Right atrium auricular region (tissue), 2 donors: ENCODE measurements at places on chromosomes 4 and X. TPM values are rescaled to one million over a fixed set of nuclear protein-coding genes. Genes with fewer than 3 reads are reported as not detected.

DNA sequence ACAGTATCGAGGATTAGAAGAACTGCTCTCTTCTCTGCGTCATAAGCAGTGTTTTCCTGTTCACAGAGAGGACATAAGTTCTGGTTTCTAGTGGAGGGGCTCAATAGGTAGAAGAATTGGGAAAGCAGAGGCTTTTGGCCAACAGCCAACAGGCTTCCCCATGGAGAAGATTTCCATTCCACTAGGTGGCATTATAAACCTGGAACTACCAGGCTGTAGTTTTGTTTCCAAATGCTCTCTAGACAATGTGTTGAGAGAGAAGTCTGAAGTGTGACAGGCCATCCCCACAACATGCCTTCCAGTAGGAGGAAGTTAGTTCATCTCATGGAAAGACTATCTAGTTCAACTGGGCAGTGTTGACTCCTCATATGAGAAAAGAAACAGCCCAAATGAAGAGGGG is 63.8 kb upstream of the ANXA10 start:
- no peak for DNase-seq

- no peak for DNase-seq
These were observed 7.7 kb downstream of the OCIAD2 start for GRCh38 chr4:48898733-48899431.

DNA sequence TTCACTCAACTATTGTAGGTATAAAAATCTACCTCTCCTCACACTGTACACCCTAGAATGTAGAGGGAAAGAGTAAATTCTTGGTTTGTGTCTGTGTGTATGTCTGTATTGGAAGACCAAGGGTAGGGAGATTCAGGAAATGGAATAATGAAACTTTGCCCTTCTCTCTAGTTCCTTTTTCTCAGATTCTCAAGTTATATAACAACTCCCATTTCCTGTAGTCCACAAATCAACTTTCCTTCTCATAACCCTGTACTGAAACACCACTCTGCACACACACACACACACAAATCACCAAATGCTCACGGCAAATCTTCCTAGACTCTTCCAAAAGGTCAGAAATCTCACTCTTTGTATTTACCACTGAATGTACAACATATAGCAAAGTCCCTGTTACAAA is 824.5 kb upstream of the DIAPH2 start:
- DNase-seq: no peak

DNA sequence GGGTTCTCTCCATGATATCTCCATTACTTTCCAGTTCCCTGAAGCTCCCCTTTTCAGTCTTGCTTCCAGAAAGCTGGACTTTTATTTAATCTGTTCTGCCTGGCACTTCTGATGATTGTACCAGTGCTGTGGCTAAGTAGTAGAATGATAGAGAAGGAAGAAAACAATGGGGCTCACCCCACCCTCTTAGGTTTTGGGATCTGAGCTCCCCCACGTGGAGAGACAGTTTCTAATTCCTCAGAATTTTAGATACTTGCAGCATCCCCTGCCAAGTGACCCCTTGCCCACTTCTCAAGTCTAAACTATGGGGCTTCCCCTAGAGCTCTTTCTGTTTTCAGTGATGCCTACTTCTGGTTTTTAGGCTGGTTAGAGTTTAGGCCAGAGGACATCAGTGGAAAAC is 73.9 kb downstream of the GC start:
- no peak for DNase-seq

- DNase-seq: no peak
These were observed 6.8 kb upstream of the ACSL4 start for GRCh38 chrX:109739625-109740432.

DNA sequence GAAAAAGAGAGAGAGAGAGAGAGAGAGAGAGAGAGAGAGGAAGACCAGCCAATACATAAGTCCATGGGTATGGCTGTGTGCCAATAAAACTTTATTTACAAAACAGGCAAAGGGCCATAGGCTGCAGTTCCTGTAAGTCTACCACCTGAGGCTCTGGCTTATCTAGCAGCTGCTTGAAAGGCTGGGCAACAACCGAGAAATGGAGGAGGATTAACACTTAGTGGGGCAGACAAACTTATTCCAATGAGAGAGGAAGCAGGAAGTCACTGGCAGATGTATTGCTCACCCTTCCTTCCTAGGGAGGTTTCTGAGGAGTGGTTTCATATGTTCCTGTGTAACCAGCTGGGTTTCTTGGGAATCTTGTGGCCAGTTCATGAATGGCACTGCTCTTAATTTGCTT is 4.7 kb upstream of the GPR143 start:
- no peak for DNase-seq

GRCh38 chr4:7759216-7759615 is 180.4 kb downstream of the AFAP1 start:
- no peak for DNase-seq

DNA sequence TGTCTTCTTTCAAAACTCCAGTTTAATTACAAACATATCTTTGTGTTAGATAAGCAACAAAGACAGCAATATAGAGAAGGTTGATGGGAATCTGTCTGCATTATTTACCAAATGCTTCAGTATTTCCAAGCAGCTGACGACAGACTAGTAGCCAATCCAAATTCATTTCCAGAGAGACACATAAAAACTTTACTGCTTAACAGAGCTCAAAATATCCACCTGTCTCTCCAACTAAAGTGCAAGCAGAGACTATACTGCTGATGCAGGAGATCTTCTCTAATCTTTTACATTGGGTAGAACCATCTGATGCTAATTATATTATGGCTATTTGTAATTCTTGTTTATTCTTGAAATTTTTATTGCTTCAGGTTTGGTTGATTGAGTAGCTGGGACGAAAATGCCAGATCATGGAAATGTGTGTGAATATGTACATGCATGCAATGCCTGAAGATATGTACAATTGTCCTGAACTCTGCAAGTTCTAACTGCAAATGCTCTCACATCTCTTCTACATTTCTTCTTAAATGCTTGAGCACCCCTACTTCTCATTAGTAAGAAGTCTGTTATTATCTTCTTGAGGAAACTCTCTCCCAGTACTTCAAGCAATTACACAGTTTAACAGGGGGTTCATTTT is 200.0 kb downstream of the PDHA2 start:
- DNase-seq: no peak

- no peak for DNase-seq
These were observed 133.3 kb upstream of the ZIC3 start for GRCh38 chrX:137432609-137433008.

DNA sequence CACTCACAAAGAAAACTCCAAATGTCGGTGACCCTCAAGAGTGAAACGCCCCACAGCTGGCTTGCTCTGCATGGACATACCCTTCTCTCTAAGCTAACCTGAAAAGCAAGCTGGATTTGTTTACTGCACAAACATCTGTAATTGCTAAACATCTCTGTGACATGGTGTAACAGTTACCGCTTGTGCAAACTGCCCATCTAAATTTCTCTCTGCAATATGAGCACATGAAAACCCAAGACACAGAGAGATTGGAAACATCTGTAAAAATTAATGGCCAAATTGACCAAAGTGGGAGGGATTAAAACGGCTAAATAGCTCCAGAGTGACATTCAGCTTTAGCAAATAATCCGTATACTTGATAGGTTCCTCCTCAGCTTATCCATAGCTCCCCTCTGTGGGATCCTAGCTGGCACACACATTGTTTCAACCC is 155.0 kb upstream of the MAP3K15 start:
- no peak for DNase-seq

- DNase-seq: no peak
These were observed 248.2 kb downstream of the PARM1 start for GRCh38 chr4:75180790-75181776.

GRCh38 chrX:47484885-47485284 is 1.9 kb upstream of the ZNF41 start:
- DNase-seq: no peak

- DNase-seq: no peak
These were observed 407.3 kb downstream of the PCDH18 start for GRCh38 chr4:137125011-137125410.

DNA sequence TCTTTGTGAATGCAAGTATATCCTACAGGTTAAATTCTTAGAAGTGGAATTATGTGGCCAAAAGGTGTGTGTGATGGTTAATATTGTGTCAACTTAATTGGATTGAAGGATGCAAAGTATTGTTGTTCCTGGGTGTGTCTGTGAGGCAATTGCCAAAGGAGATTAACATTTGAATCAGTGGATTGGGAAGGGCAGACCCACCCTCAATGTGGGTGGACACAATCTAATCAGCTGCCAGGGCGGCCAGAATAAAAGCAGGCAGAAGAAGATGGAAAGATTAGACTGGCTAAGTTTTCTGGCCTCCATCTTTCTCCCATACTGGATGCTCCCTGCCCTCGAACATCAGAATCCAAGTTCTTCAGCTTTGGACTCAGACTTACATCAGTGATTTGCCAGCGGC is 76.2 kb upstream of the GBA3 start:
- no peak for DNase-seq

GRCh38 chr4:139617702-139618490 is 47.7 kb upstream of the MGST2 start:
- DNase-seq: no peak

- DNase-seq: no peak
These were observed 89.4 kb downstream of the FMR1NB start for GRCh38 chrX:148070504-148070877.

DNA sequence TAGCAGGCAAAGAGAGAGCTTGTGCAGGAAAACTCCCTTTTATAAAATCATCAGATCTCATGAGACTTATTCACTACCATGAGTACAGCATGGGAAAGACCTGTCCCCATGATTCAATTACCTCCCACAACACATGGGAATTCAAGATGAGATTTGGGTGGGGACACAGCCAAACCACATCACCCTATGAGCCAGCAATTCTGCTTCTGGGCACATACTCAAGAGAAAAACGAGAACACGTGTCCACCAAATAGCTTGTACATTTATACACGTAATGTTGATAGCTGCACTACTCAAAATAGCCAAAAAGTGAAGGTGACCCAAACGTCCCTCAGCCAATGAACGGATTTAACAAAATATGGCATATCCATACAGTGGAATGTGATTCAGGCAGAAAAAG is 94.5 kb upstream of the DHRSX start:
- no peak for DNase-seq

DNA sequence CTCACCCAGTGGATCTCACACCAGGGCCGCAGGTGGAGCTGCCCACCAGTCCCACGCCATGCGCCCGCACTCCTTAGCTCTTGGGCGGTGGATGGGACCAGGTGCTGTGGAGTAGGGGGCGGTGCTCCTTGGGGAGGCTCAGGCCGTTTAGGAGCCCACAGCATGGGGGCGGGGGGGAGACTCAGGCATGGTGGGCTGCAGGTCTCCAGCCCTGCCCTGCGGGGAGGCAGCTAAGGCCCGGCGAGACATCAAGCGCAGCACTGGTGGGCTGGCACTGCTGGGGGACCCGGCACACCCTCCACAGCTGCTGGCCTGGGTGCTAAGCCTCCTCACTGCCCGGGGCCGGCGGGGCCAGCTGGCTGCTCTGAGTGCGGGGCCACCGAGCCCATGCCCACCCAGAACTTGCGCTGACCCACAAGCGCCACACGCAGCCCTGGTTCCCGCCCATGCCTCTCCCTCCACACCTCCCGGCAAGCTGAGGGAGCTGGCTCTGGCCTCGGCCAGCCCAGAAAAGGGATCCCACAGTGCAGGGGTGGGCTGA is 312.9 kb upstream of the GIMD1 start:
- no peak for DNase-seq

- no peak for DNase-seq
These were observed 38.3 kb upstream of the SPINK2 start for GRCh38 chr4:56859841-56860240.

DNA sequence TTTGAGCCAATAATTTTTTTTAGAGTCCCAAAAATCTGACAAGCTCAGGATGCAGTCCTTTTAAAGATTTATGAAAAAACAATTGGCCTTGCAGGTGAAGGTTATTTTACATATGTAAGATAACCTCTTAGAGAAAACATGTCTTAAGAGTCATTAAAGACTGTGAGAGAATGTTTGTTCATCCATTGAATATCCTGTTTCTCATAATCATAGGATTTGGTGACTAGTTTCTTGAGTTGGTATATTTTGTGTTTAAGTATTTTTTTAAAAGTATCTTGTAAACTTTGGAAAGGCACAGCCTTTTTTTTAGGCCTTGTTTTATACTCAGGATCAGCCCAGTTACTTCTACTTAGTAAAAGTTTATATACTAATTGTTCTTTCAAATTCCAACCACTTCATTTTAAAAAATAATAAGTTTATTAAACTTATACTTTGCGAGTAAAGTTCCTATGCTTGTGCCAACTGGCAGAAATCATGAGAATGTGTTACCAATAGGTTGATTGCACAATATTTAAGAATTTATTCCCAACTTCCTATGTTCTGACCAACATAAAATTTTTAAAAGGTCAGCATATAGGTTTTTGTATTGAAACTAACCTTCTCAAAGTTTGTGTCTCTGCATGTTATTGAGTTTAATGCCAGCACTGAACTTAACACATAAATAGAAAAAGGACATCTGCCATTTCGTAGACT is 40.0 kb upstream of the ARSJ start:
- DNase-seq: no peak

DNA sequence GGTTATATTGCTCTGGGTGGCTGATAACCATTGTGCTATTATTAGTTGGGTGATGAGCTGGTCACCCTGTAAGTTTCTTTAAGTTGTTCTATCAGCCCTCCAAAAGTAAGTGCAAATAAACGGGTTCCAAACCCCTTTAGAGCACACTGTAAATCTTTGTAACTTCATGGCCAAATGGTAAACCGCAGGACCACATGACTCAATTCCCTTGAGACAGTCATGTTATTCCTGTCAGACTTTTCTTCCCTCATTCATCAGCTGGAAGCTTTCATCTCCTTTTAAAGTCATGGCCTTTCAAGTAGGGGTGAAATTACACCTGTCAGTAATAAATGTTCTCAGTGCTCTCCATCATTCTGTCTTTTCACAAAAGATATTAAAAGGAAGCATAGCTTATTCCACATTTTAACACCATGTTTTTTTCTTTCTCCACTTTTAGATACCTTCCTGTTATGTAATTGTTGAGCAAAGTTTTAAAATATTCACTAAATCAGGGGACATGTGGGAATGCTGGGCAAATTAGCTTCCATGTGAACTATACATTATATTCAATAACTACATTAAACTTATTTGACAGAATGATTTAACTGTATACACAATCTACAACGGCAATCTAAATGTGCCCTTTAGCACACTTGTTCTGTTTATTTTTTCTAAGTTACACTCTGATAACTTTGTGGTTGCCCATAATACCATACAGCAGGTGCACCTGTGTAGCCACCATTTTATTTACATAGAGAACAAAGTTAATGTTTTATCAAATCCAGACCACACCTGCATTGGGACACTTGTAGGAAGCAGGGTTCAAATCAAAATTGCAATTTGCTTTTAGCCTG is 275.5 kb downstream of the CFAP299 start:
- no peak for DNase-seq

GRCh38 chrX:8649969-8650368 is 82.0 kb downstream of the ANOS1 start:
- DNase-seq: no peak

GRCh38 chrX:141279476-141279875 is 37.2 kb upstream of the SPANXC start:
- DNase-seq: no peak

- DNase-seq: no peak
These were observed 210.4 kb downstream of the MID1IP1 start for GRCh38 chrX:39011454-39012221.

Gene PAQR3
- total RNA-seq: 8.3 TPM

Gene SLC35A2
- 18.8 TPM for total RNA-seq

Gene MTCP1
- 0.43 TPM for total RNA-seq

Gene TMSB15C
- 0.47 TPM for total RNA-seq
